ENCODE measurements at places on chromosomes 2 and 18.
A peak's percentile ranks its signal among the peaks of the same experiment; 100 is the strongest.

- DNase-seq: no peak
Observed at GRCh38 chr2:98382739-98383138, 36.5 kb downstream of the CNGA3 start.

DNA sequence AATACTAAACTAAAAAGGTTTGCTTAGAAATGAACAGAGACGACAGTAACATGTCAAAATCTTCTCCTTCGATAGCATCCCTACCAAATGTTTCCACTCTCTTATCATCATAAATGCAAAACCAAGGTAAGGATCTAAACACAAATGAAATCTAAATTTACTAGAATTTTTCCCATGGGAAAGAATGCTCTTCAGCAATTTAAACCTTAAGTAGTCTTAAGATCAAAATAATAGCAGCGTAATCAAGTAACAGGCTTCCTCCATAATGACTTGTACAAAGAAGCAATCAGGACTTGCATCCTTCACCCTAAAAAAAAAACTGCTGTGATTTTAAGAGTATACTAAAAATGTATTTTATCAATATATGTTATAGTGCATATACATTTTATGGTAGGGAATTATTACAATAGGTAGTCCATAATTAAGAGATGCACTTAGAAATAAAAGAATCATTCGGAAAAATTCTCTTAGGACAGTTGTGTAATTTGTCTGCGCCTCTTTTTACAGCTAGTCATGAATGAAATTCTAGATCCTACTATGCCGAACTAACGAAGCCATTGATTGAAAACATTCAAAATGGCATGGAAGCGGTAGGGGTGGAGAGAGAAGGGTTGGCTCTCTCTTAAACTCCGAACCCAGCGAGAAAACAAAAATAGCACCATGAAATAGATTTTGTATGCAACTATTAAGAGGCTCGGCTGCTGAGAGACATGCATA lies 1.3 kb downstream of the PGAP1 start:
- DNase-seq: no peak

GRCh38 chr18:9986156-9986930 lies 72.5 kb downstream of the VAPA start:
- DNase-seq: no peak

- no peak for DNase-seq
Observed at GRCh38 chr2:212904646-212905045, 246.8 kb downstream of the IKZF2 start.

- no peak for DNase-seq
Observed at GRCh38 chr2:127818794-127819425, 7.9 kb upstream of the WDR33 start.

- no peak for DNase-seq
Observed at GRCh38 chr2:212114489-212114888, 424.1 kb downstream of the ERBB4 start.

GRCh38 chr18:57205641-57206040 lies 58.8 kb downstream of the BOD1L2 start:
- DNase-seq: no peak

DNA sequence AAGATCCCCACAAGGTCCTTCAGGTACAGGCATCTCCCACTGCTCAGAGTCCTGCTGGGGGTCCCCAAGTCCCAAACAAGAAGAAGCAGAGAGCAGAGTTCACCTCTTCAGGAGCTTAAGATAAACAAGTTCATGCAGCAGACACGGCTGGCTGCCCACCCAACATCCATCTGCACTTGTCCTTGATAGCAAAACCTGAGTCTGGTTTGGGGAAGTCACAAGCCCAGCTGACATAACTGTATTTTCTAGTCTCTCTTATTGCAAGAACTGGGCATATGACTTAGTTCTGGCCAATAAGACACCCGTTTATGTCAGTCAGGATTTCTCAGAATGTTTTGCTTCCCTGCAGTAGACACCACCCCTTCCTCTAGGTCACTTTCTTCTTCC lies 31.8 kb downstream of the AFF3 start:
- DNase-seq: no peak

GRCh38 chr2:63195310-63195709 lies 144.7 kb downstream of the OTX1 start:
- no peak for DNase-seq

DNA sequence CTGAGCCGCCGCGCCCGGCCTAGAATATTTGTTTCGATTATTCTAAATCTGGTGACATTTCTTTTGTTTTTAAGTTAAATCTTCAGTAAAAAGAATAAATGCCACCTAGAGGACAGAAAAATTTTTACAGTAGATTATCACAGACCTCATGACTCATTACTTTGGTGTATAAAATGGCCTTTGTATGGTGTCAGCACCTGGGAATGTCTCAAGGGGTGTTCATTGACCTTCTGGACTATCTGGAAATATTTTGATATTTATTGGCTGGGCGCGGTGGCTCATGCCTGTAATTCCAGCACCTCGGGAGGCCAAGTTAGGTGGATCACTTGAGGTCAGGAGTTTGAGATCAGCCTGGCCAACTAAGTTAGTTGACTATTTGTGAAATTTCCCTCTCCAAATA lies 30.3 kb upstream of the SLC30A6 start:
- DNase-seq: peak; percentile 32

GRCh38 chr2:221518935-221519625 lies 53.0 kb downstream of the EPHA4 start:
- DNase-seq: peak; percentile 19

GRCh38 chr18:23585897-23586248 lies 433 bp downstream of the NPC1 start:
- no peak for DNase-seq

GRCh38 chr2:8515864-8516533 lies 165.9 kb upstream of the ID2 start:
- DNase-seq: peak; percentile 56

DNA sequence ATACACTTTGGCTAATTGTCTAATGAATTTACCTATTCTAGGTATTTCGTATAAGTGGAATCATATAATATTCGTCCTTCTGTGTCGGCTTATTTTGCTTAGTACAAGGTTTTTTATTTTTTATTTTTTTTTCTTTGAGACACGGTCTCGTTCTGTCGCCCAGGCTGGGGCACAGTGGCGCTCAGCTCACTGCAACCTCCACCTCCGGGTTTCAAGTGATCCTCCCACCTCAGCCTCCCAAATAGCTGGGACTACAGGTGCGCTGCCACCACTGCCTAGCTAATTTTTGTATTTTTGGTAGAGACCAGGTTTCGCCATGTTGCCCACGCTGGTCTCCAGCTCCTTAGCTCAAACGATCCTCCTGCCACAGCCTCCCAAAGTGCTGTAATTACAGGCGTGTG lies 38.2 kb downstream of the PCBP1 start:
- DNase-seq: peak; percentile 27

- DNase-seq: no peak
Observed at GRCh38 chr18:73900106-73900835, 247.4 kb downstream of the FBXO15 start.

DNA sequence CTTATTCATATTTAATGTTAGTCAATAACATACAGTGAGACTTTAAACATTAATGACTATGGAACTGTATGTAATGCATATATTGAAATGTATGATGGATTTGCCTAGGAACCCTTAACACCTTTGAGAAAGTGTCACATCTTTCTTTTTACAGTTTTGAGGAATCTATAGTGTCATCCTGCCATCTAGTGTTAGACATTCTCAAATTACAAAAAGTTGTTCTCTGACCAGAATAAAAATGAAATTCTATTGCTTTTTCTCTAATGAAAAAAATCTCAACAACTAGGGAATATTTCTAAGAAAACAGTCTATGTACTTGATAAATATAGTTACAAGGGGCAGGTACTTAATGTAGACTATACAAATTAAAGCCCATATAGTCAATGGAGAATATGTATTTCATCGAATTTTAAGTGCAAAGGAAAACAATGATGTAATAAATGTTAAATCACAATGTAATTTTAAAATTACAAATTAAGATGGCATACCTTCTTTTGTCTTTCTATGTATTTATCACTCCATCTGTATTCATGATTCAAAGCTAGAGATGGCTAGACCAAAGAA lies 5.1 kb upstream of the CALCRL start:
- no peak for DNase-seq

- no peak for DNase-seq
Observed at GRCh38 chr2:148968776-148969319, 69.7 kb upstream of the LYPD6B start.

GRCh38 chr2:226411727-226412360 lies 387.8 kb downstream of the IRS1 start:
- no peak for DNase-seq

GRCh38 chr2:149579972-149580882 lies 7.3 kb downstream of the MMADHC start:
- DNase-seq: no peak

DNA sequence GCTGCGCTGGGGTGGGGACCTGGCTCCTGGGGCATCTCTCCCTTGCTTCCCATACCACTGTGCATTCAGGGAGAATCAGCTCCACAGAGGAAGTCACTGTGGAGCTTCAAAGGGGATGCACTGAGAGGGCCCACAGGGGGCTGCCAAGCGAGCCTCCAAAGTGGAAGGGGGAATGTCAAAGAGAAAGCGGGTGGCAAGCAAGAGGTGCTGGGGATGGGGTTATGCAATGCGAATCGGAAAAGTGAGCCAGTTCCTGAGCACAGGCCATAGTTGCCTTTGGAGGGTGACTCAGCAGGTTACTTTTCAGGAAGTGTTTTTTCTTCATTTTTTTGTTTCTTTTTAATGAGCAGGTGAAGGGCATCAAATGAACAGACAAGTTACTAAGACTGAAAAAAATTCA lies 17.6 kb downstream of the PMAIP1 start:
- no peak for DNase-seq

DNA sequence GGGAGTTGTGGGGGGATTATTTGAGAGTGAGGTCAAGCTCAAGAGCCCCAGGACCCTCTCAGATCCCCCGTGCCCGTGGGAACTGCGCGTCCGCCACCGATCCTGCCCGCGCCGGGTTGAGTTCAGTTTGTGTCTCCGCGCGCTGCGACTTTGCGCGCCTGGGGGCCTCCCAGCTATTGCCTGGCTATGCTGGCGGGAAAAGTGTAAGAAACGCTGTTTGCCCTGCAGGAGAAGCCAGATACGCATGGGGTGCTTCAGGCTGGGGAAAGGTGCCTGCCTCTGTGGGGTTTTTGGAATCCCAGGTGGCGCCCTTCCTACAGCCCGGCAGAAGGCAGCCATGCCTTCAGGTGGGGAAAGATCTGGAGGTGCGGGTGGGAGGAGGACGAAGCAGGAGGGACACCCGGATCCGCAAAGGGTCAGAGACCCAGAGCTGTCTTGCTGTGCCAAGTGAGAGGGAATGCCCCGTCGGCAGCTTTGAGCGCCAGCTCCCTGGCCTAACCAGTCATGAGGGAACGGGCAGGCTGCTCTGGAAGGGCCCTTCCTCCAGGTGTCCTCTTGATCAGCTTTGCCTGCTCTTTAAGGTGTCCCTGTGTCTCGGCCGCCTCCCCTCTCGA lies 22.5 kb downstream of the TEX44 start:
- no peak for DNase-seq

- DNase-seq: no peak
Observed at GRCh38 chr2:156903335-156903734, 354.2 kb upstream of the GALNT5 start.

DNA sequence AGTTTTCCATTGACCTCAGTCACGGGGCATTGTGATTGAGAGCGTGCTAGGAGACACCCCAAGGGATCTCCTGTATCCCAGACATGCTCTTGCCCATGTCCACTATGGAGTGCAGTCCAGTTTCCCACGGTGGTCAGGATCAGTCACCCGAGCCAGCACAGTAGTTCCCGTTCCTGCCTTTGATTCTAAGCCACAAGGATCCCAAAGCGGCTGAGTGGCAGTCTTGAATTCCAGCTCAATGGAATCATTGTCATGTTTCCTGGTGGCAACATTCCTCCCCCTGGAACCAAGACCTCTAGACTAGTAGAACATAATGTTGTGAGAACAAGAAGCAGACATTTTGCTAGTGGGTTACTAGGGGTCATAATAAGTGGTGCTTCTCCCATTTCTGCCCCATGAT lies 154.3 kb downstream of the SEPTIN10 start:
- no peak for DNase-seq

DNA sequence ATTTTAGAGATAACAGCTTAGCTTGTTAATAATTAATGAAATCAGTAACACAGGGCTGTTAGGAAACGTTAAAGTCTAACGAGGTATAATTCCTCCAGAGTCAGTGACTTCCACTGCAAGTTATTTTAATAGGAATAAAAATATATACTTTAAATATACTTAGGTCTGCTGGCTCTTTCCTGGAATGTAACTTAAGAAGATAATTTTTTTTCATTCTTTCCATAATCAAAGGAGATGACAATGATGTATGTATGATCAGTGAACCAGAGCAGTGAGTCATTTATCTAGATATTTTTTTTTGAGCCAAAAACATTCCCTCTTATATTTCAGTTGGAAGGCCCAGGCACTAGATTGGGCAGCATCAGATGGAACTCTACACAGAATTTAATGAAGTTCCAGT lies 104.2 kb upstream of the LYPD1 start:
- no peak for DNase-seq

- no peak for DNase-seq
Observed at GRCh38 chr2:143903172-143903856, 616.6 kb downstream of the ZEB2 start.

DNA sequence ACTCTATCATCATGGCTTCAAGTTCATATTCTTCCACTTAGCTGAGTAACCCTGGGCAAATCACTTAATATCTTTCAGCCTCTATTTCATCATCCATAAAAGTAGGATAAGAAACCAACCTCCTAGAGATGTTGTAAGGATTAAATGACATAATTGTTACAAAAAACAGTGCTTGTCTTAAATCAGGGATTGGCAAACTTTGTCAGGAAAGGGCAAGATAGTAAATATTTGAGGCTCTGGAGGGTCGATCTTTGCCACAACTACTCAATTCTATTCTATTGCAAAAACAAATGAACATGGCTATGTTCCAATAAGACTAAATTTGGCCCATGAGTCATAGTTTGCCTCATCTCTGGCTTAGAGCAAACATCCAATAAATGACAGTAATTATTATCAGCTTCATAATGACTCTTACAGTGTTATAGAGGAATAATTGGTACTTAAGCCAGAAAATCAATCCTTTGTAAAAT lies 184.7 kb downstream of the SATB2 start:
- DNase-seq: no peak

GRCh38 chr2:128547667-128548066 lies 229.0 kb upstream of the HS6ST1 start:
- DNase-seq: no peak

DNA sequence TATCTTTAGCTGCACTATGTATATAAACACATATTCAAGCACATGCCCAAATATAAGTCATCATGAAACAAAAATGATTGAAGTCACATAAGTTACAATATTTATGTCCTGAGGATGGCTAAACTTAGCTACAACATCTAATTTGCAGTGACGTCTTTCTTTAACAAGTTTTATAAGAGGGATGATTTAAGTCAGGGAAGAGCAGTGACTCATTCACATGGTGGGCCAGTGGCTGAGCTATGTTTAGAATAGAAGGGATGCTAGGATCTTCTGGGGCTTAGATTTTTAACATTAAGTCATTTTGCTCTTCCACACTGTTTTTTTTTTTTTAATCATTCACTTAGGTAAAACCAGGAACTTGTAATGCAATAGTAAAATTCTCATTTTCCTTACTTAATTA lies 22.3 kb downstream of the ADCYAP1 start:
- no peak for DNase-seq

Measured in CD4-positive, CD25-positive, alpha-beta regulatory T cell (primary cell).